ENCODE measurements at places on chromosomes 16 and 17.

DNA sequence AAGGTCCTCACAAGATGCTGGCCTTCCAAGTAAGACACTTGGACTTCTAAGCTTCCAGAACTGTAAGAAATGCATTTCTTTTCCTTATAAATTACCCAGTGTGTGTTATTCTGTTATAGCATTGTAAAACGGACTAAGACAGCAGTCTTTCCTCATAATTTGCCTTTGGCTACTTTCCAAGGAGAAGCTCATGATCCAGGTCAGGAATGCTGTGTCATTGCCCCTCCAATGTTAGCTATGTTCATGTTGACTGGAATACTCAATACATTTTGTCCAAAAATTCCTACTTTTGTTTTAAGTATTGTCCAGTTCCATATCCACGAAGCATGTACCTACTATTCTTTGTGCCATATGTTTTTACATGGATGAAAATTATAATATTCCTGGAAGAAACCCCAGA, 234.6 kb downstream of the HS3ST3A1 start:
- DNase-seq = no peak

- DNase-seq = no peak
Measured at GRCh38 chr16:89815639-89816348, 653 bp downstream of the FANCA start.

DNA sequence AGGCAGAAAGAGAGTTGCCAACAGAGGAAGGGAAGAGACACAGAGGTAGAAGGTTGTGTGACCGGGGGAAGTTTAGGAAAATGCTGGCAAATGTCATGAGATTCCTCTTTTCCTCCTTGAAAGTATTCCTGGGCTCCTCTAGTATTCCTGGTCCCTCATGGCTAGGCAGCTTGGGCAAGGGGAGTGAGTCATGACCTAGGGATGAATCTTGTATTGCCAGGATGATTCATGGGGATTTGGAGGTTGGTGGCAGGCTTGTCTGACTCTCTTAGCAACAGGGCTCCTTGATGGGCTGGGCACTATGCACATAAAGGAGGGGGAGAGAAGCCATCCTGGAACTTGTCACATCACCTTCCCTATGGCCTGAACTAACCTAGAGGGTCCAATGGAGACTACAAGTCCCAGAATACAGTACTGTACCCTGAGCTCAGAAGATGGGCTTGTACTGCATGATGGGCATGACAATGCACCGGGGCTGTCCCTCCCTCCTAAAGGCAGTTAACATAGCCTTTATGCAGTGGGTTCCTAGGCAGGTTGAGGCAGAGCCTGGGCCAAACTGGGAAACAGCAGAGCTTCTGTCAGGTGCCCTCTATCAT, 2.1 kb upstream of the SEZ6 start:
- no peak for DNase-seq

DNA sequence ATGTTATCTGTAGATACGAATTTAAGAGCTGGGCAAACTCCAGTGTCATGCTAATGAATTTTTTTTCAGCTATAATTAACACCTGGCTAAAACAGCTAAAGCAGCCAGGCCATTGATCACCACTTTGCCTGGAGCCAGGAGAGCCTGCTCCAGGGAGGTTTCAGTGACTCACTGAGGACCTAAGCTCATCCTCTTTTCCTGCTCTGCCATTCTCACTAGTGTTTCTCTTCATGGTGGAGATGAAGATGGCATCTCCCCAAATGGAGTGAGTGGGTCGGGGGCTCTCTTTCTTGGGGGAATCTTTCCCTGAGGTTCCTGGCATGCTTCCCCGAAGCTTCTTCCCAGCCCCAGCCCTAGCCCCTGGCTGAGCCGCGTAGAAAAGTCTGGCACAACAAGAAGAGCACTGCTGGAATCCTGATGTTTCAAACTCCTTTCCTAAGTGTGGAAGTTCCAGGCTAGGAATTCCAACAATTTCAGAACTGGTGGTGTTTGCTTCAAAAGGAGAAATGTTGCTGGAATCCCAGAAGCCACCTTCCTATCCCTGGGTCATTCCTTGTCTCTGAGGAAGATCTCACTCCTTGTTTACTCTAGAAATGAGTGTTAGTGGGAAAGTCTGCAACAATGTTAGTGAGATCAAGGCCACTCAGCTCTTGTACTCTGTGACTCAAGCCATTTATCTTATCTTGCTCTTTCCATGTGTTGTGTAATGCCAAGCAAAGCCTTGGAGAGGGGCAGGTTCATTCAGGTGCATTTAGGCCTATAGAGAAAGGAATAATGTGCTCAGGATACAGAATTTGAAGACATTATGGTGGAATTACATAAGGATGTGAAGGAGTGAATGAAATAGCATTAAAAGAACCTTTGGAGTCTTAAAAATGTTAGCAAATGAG, 26.0 kb upstream of the B4GALNT2 start:
- DNase-seq = no peak

DNA sequence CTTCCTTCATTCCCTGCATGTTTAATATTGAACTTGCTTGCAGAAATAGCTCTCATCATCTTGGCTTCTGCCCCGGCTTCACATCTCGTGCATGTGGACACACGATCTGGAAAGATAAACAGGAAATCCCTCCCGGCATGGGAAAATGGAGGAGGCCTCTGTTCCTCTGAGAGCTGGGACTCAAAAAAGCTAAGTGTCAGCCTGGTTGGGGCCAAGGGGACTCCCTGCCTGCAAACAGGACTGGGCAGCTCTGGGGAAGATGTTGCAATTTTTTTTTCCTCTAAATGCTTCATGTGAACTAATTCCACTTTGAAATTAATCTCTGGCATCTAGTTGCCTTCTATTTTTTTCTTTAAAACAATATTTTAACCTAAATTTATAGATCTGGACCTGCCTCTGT, 24.8 kb downstream of the ITPRIPL2 start:
- DNase-seq = peak; percentile 64

GRCh38 chr17:39607057-39607850, 466 bp downstream of the NEUROD2 start:
- no peak for DNase-seq

- DNase-seq = no peak
Measured at GRCh38 chr17:82570277-82570676, 50.7 kb downstream of the FOXK2 start.

DNA sequence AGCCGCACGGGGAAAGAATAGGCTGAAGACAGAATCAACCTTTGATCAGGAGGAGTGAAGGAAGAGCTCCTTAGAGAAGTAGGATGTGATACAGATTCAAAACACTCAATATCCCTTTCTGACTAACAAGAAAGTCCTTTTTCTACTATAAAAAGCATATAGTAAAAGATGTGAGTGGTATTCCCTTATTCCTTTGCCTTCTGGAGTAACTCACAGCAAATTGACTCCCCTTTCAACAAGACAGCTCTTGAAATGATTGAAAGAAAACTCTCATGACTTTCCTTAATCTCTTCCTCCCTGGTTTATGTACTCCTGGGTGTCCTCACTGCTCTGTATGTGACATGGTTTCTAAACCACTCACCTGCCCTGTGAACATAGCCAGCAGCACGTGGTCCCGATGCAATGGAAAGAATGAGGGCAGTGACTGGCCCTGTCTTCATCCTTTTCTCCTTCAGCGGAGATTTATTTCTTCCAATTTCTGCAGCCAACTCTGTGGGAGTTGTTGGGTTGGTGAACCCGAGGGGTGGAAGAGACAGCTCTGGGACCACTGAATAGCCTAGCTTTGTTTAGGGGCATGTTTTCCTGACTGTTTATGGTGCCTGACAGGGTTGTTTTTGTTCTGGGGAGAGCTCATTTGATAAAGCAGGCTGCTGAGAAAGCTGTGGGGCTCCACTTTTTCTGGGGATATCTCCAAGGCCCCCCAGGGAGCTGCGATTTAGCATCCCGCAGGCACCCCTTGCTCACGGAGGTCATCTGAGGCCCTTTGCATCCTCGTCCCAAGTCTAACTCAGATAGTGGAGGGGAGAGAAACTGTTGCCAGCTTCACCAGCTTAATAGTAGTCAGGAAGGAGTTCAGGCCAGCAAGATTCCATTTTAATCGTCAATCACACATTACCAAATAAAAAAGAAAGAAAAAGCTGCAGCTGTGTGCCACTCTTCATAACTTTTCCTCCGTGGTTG, 46.7 kb downstream of the MAP2K6 start:
- no peak for DNase-seq

GRCh38 chr17:77478899-77479298, 338.1 kb downstream of the SEC14L1 start:
- no peak for DNase-seq

GRCh38 chr17:42183741-42184711, 1.2 kb downstream of the HCRT start:
- peak; percentile 14 for DNase-seq

GRCh38 chr17:1497831-1498230, 5.3 kb upstream of the MYO1C start:
- DNase-seq = no peak

DNA sequence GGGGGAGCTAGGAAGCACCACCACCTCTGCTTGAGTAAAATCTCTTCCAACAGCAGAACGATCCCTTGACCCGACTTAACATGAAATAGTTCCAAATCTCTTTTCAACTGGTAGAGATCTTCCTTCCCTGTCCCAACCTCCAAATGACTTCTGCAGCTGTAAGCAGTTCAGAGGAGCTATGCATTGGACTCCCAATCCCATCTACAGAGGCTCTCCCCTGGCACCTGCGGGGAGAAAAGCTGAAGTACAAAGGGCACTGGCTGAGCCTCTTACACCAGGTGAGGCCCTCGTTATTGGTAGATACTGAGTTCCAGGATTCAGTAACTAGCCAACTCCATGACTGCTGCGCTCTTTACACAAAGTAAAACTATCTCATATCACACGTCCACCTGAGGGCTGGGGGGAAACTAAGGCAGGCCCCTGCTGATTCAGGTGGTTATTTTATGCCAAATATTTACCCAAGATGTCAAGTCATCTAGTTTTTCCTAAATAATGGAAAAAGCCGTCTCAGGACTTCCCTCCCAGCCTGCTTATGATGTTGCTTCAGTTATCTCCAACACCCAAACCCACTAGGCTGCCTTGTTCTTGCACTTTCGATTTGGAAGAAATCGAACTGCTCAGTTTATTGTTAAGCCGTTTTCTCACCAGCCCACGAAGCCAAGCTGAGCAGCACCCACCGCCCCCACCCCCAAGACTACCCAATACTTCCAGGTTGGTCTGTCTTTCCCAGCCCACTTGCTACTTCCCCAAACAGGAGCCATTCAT, 3.2 kb downstream of the ACTG1 start:
- no peak for DNase-seq

GRCh38 chr16:19697756-19698318, 20.2 kb downstream of the KNOP1 start:
- DNase-seq = no peak

DNA sequence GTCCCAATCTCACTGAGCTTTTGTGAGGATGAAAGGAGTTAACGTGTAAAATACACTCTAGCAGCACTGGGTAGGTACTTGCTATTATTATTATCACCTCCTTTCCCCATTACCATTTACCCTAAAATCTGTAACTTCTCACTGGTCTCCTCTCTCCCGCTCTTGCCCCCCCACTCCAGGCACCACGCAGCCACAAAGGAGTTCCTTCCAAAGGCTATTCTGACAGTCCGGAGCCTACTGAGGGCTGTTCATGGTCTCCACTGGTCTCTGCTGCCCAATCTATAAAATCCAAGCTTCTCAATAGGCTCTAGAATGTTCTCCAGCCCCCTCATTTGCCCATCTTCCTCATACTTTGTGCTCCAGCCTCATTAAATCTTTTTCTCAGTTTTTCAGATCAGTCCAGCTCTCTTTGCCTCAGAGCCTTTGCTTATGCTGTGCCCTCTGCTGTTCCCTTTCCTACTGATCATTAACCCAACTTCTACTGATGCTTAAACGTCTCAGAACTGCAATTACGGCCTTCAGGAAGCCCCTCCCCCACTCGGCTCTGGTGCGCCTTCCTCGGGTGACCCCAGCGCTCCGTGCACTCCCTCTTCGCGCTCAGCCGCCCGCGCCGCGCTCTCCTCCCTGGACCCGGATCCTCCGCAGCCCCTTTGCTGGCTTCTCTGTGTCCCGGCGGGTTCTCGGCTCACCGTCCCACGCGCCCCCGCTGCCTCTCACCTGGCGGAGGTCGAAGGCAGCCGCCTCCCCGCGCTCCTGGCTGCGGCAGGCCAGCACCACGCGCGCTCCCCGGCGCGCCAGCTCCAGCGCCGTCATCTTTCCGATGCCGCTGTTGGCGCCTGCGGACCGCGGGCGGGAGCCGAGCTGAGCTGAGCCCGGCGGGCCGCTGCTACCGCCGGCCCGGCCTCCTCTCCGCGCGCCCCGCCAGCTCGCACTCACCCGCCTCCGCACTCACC, 737 bp downstream of the DHRS13 start:
- no peak for DNase-seq

DNA sequence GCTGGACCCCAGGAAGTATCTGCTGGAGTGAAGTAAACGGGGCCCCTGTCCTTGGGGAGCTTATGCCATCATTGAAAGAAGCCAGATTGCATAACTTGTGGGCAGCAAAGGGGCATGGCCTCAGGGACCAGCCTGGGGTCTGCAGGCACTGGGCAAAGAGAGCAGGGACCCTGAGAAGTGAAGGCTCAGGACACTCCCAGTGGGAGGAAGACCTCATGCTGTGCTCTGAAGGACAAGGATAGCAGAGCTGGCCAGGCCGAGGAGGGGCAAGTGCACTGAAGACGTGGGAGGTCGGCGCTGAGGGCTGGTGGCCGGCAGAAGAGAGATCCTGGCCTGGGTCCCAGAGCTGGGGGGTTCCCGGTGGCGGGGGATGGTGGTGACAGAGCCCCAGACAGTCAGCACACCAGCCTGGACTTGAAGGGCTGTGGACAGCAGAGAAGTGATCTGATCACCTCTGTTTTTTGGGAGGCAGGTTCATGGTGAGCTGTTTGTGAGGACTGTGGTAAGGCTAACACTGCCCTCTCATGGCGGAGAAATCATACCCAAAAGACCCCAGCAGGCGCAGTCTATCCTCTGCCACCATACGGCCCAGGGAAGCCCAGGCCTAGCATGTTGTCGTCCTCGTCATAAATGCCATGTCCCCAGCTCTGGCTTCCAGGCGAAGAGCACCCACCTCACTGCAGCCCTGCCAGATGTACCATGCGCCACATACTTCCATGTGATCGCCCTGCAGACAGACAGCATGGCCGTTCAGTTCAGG, 7.1 kb upstream of the CNP start:
- no peak for DNase-seq

DNA sequence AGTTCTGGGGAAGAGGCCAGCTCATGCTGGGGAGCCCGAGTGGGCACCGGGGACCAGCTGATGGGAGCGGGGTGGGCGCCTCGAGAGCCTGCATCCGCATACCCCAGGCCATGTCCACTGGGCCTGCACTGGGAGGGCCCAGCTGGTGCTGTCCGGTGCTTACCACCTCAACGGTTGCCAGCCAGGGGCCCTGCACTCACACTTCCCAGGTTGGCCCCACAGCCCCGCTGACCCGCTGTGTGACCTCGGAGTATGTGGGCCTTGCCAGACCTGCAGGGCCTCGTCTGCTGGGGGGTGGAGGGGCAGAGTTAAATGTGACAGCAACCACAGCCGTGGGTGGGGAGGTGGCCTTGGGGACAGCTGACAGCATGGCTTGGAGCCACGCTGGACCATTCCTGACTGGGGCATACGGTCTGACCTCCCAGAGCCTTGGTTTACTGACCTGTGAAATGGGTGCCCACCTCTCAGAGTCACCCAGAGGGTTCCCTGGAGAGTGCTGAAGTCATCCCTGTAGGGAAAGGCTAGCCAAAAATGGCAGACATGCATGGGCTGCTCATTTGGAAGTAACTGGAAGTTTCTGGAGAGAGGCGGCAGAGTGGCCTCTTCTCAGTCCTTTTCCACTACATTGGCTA, 5.4 kb upstream of the GAA start:
- no peak for DNase-seq

- no peak for DNase-seq
Measured at GRCh38 chr17:9291912-9292560, 270.7 kb downstream of the NTN1 start.

- DNase-seq = no peak
Measured at GRCh38 chr16:68704232-68704867, 32.7 kb upstream of the CDH1 start.

Data from skeletal muscle cell (primary cell).